ENCODE measurements at places on chromosomes 16 and 17. TPM values are rescaled to one million over a fixed set of nuclear protein-coding genes. Genes with fewer than 3 reads are reported as not detected.
A peak's percentile ranks its signal among the peaks of the same experiment; 100 is the strongest.

Gene TNFSF12
- total RNA-seq, result 6.5 TPM

DNA sequence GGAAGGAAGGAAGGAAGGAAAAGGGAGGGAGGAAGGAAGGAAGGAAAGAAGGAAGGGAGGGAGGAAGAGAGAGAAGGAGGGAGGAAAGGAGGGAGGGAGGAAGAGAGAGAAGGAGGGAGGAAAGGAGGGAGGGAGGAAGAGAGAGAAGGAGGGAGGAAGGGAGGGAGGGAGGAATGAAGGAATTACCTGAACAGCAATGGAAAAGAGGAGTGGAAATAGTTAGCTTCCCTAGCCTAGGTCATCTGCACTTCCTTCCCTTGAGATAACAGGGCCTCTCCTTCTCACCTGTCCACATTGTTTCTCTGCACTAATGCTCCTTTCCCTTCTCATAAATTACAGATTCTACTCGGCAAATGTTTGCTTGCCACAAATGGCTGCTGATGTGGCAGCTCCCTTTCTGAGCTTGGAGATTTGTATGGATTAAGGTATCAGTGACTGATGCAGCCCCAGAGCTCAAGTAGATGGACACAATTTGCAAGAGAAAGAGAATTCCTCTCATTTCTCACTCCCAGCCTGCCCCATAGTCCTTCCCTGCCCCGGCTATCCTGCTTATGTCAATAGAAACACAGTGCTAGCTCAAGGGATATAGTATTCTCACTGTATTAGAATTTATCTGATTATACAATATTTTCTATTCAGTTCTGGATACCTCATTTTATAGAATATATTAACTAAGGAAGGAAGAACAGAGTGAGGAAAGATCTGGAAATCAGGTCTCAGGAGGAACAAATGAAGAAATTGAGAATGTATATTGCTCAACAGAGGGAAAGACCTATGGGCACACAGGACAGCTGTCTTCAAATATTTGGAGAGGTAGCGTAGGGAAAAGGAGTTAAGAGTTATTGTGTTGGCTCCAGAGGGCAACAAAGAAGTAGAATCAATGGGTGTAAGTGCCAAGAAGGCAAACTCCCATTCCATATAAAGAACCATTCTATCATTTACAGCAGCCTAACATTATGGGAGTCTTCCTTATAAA, 14.6 kb downstream of the HOXB1 start:
- DNase-seq, result no peak

GRCh38 chr17:1485423-1486376, 6.8 kb downstream of the MYO1C start:
- peak; percentile 73 for DNase-seq

GRCh38 chr16:66621973-66622372, 17.5 kb downstream of the CMTM3 start:
- no peak for DNase-seq

DNA sequence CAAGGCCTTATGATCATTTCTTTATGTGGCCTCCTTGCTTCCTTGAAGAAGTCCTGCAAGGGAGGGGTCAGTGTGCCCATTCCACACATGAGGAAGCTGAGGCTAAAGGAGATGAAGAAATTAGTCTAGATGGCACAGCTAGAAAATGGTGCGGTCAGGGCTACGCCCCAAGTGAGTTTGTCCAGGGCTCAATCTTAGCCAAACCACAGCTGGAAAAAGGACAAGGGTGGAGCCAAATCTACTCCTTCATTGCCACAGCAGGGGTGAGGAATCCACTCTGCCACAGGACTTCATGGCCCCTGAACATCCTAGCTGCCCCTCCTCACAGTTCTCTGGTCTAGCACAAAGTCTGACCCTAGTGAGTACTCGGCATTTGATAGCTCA, 16.2 kb downstream of the BEAN1 start:
- DNase-seq, result no peak

- DNase-seq, result no peak
Observed at GRCh38 chr16:24967074-24967473, 48.1 kb downstream of the ARHGAP17 start.

GRCh38 chr17:40598619-40599467, 33.6 kb upstream of the CCR7 start:
- peak; percentile 68 for DNase-seq

Gene HOXB5
- not detected for total RNA-seq
